Activated CD4-positive, CD25-positive, alpha-beta regulatory T cell treated with anti-CD3 and anti-CD28 coated beads, Interleukin-2, amount 50 U/mL, for 72 hours (primary cell): ENCODE measurements at places on chromosomes 4 and X.

DNA sequence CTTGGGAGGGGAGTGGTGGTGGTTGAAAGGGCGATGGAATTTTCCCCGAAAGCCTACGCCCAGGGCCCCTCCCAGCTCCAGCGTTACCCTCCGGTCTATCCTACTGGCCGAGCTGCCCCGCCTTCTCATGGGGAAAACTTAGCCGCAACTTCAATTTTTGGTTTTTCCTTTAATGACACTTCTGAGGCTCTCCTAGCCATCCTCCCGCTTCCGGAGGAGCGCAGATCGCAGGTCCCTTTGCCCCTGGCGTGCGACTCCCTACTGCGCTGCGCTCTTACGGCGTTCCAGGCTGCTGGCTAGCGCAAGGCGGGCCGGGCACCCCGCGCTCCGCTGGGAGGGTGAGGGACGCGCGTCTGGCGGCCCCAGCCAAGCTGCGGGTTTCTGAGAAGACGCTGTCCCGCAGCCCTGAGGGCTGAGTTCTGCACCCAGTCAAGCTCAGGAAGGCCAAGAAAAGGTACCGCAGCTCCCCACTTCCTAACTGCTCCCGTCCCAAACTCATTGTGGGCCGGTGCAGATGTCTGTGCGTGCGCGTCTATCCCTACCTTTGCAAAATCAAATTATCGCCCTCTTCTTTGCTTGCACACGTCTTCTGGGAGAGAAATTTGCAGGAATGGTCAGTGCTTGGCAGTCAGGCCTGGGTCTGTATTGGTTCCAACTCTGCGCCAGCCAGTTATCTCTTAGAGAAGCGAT, 533 bp downstream of the IL15 start:
- peak; percentile 35 for DNase-seq

DNA sequence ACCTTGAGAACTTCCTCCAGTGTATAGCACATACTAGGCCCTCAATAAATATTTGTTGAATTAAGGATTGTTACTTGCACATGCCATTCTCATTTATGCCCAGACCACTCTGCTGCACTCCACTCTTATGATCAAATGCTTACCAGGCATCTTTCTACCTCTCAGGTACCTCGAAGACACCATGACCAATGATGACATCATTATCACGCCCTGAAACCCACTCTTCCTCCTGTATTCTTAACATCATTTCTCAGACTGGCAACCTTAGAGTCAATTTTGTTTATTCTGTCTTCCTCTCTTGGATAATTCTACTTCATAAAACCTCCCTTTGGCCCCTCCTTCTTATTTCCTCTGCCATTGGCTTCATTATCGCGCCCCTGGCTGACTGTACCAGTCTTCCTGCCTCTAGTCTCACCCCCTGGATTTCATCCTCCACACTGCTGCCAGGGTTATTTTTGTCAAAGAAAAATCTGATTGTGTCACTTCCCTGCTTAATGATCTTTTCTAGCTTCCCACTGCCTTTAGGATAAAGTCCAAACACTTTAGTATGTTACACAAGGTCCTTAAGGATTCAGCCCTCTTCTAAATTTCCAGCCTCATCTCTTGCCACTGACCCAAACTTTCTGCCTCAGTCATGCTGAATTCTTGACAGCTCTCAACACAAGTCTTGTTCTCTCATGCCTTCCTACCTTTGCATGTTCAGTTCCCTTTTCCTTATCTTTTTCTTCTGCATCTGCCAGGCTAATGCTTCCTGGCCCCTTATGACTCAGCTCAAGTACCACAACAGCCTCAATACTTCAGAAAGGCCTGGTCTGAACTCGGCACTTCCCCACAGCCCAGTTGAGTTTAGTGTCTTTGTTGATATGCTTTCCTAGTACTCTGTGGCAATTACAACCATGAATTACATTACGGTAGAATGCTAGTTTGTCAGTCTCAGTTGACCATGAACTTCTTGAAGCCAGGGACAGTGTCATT, 45.8 kb downstream of the HDAC8 start:
- DNase-seq = no peak

DNA sequence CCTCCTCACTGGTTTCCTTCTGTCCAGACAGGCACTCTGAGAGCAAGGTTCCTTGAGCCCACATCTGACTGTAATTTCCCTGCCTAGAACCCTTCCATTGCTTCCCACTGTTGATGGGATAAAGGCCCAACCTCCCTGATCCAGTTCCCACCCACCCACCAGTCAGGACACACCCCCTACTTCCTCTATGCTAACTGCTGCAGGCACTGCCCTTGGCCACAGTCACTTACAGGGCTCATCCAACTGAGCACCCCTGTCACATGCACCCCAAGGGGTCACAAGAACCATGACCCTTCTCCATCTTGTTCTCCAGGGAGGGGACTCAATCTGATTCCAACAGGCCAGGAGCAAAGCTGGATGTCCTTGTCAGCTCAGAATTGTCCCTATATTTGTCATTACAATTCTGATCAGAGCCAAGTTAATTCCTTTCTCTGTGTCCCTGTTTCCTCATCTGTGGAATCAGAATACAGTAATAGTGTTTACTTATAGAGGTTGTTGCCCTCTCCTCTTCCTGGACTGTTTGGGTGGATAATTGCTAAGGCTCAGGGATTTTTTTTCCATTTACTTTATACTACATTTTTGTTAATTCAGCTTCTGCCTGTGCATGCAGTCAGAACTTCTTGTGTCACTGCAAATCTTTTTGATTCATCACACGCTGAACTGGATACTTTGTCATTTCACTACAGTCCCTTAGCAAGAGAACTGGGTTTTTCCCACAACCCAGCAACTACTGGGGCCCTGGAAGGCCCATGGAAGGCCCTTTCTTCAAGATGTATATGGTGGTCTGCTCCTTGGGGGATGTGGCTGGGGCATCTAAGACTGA, 105.6 kb upstream of the MAMLD1 start:
- DNase-seq = no peak

DNA sequence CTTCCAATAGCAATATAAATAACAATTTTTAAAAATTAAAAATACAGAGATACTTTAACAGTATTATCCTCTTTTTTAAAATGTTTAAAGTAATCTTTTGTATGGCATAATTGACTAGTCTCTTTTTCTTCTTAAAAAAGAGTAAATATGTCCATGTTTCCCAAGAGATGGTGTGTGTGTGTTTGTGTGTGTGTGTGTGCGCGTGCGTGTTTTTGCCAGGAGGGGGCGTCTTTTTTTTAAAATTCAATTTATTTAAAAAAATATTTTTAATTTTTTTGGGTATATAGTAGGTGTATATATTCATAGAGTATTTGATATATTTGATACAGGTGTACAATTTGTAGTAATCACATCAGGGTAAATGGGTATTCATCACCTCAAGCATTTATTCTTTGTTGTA, 1073.7 kb downstream of the PCDH7 start:
- DNase-seq = no peak

DNA sequence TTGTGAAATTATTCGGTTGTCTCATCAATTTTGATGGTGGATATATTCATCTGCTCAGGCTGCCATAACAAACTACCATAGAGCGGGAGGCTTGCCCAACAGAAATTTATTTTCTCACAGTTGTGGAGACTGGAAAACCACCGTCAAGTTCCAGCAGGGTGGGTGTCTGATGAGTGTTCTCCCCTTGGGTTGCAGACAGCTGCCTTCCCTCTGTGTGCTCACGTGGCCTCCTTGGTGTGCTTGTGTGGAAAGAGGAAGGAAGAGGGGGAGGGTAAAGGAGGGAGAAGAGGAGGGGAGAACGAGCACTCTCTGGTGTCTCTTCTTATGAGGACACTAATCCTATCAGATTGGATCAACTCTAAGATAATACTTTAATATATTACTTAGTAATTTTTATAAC, 123.8 kb upstream of the TEX13D start:
- DNase-seq = no peak

GRCh38 chr4:173319696-173320095, 14.5 kb downstream of the HMGB2 start:
- no peak for DNase-seq

- no peak for DNase-seq
Observed at GRCh38 chr4:181820553-181820952, 422.6 kb upstream of the TENM3 start.

GRCh38 chrX:9378980-9379696, 85.7 kb upstream of the TBL1X start:
- no peak for DNase-seq

GRCh38 chr4:3233391-3234071, 15.4 kb upstream of the MSANTD1 start:
- DNase-seq = no peak

- DNase-seq = no peak
Observed at GRCh38 chrX:143336261-143336660, 181.0 kb downstream of the SPANXN3 start.

- no peak for DNase-seq
Observed at GRCh38 chr4:184573701-184574100, 75.5 kb downstream of the CASP3 start.

- no peak for DNase-seq
Observed at GRCh38 chr4:67220861-67221260, 324.4 kb downstream of the CENPC start.

GRCh38 chr4:89070041-89070440, 13.1 kb upstream of the FAM13A start:
- DNase-seq = no peak

DNA sequence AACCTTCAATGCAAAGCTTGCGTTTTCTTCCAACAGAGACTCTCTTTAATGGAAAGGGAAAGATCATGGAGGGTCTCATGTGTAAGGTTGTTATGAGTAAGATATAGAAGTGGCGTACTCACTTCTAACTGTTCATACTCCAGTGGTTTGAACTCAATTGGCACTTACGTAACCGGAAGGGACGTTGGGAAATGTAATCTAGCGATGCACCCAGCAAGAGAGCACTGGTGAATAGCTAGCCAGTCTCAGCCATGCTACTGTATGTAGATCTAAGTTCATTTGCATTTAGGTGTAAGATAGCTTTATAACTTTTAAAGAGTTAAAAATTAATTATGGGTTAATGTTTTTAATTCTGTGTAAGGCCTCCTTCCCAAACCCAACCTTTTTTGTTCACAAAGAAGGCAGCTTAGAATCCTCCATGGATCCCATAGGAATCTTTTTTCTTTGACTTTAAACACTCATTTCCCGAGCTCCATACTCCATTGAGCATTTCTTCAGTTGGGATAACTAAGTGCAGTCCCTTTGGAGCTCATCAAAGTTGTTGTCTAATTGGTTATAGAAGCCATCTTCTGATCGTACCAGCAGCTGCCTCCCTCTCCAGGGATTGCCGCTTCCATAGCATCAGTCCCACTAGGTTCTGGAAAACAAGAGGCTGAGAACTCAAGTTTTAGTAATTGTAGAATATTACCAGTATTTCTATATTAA, 191.1 kb downstream of the RAPGEF2 start:
- no peak for DNase-seq

DNA sequence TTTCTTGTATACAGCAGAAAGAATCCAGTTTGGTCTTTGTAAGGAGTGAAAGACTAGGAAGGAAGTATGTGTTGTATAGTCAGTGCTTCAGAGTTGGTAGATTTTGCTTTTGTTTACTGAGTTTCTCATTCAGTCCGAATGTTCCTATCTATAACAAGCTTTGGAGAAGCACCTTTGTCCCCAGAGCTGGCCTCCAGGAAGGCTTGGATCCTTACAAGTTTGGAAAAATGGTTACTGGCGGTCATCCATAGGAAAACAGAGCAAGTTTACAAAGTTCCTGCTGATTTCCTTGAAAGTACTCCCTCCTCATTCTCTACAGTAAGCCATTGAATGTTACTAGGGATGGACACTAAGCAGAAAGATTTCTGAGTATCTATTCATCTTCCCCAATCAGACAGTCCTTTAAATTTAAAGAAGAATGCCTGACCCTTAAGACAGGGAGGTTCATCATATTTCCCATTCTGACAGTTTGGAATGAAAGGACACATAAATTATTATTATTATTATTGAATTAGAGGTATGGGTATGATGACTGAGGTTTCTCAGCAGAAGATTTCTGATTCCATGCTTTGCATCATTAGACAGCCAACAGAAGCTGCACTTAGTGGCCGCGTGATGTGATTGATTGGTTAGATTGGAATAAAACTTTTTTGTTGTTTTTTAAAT, 35.8 kb downstream of the FAT4 start:
- DNase-seq = no peak

DNA sequence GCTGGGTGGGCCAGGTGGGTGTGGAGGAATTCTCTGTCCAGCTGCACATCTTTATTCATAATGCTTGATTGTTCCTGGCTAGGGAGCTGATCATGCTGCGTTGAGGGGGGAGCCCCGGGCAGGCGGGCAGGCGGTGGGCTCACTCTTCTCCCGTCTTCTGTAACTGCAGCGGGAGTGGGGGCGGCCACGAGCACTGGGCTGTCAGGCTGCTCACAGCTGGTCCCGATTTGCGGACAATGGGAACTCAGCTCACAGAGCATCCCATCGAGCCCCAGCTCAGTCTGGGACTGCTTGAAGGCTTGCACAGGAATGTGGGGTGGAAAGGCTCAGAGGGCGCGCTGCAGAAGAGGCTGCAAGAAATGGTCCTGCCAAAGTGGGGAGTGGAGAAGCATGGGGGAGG, 63.8 kb downstream of the EFNB1 start:
- no peak for DNase-seq

DNA sequence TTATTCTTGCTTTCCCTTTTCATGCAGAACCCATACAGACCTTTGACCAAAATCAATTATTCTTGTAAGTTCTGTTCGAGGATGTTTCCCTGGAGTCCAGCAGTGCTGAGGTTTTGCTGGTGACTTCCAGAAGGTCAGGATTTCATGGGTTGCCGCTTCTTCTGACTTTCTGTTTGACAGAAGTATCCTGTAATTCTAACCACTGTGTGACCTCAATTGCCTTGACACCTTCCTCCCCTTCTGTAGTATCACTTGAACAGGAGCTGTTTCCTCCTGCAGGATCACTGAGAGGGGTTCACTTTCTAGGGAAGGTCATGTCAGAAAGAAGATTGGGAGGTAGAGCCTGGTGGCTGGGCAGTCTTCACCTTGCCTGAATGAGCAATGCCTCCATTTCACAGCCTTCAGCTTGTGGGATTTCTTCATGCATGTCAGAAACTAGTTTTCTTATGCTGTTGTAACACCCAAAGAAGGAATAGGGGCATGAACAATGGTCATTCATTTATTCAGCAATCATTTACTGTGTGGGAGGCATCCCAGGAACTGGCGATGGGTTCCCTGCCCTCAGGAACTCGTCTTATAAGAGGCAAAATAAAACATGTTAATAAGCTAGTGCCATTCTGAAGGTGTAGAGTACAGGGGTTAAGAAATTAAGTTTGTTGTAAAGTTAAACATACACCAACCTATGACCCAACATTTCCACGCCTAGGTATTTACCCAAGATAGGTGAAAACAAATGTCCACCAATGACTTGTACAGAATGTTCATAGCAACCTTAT, 205.9 kb downstream of the SOWAHB start:
- no peak for DNase-seq

- DNase-seq = peak; percentile 25
Observed at GRCh38 chr4:1240721-1241465, 8.0 kb downstream of the CTBP1 start.

- no peak for DNase-seq
Observed at GRCh38 chrX:11351375-11352295, 58.4 kb downstream of the AMELX start.

DNA sequence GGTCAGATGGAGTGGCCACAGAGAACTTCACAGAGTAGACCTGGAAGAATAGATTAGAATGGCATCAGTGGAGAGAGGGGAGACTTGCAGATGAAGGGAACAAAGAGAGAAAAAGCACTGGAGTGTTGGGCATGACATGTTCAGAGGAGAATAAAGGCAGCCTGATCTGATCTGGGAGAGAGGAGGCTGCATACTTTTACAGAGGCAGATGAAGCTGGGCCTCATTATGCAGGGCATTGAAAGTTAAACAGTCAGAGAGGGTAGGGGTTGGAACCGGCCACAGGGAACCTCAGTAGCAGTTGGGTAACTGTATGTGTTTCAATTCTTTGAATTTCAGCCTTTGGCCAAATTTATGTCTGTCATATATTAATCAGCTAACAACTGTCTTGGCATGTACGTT, 61.2 kb downstream of the SH3BGRL start:
- no peak for DNase-seq
